ENCODE measurements at places on chromosomes 1 and 21. TPM values are rescaled to one million over a fixed set of nuclear protein-coding genes. Genes with fewer than 3 reads are reported as not detected.

The HFM1 gene
- total RNA-seq = 8.1 TPM

DNA sequence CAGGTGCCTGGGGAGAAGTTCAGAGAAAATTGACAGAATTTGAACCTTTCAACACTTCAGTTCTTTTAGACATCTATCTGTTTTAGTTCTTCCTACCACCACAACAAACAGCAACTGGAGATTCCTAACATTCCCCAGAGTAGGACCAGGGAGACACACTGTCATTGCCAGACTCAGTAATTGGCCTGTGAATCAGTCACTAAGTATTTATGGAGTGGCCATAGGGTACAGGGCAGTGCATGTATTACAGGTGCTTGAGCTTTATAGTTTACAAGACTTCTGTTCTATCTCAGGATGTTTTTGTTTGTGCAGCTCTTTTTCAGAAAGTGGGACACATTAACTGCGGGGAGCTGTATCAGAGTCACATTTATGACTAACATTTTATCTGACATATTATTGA, 1.7 kb downstream of the CDC14A start:
- H3K4me1 ChIP-seq = peaks cover 29% of the 10 kb centered on the region
- DNase-seq = no peak
- no peaks in the 10 kb centered on the region for H3K36me3 ChIP-seq

DNA sequence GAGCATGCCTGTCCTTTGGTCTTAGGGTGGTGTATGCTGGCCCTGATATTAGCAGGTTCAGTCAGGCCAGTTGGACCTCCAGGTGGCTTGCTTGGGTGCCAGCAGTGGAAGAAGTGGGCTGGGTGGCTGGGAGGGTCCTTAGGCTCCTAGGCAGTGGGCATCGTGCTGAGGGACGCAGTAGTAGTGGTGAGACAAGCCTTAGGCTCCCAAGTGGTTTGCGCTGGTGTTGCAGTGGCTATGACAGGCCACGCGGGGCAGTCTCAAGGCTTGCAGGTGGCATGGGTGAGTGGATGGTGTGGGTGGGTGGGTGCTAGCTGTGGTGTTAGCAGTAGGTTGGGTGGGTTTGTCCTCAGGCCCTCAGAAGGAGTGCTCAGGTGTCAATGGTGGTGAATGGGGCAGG, 162.3 kb downstream of the FMN2 start:
- no peak for DNase-seq
- H3K27me3 ChIP-seq = no peaks in the 10 kb centered on the region
- no peaks in the 10 kb centered on the region for H3K36me3 ChIP-seq
- no peaks in the 10 kb centered on the region for H3K4me1 ChIP-seq

GRCh38 chr1:93143136-93143535, 37.1 kb downstream of the TMED5 start:
- no peaks in the 10 kb centered on the region for H3K27me3 ChIP-seq
- no peaks in the 10 kb centered on the region for H3K4me1 ChIP-seq
- H3K4me3 ChIP-seq = no peak overlapping the region

The MYCL gene
- 3.1 TPM for total RNA-seq

DNA sequence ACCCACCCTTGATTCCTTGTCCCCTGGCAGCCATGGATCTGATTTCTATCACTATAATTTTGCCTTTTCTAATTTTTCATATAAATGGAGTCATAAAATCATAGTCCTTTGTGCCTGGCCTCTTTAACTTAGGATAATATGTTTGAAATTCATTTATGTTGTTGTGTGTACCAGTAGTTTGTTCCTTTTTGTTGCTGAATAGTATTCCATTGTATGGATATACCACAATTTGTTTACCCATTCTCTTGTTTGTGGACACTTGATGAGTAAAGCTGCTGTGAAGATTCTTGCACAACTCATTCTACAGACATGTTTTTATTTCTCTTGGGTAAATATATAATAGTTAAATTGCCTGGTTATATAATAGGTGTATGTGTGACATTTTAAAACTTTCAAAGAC, 22.7 kb upstream of the GJA8 start:
- no peak for DNase-seq
- H3K4me3 ChIP-seq = no peak overlapping the region
- no peaks in the 10 kb centered on the region for H3K36me3 ChIP-seq
- no peaks in the 10 kb centered on the region for H3K27me3 ChIP-seq
- no peak overlapping the region for H3K27ac ChIP-seq
- no peaks in the 10 kb centered on the region for H3K4me1 ChIP-seq

DNA sequence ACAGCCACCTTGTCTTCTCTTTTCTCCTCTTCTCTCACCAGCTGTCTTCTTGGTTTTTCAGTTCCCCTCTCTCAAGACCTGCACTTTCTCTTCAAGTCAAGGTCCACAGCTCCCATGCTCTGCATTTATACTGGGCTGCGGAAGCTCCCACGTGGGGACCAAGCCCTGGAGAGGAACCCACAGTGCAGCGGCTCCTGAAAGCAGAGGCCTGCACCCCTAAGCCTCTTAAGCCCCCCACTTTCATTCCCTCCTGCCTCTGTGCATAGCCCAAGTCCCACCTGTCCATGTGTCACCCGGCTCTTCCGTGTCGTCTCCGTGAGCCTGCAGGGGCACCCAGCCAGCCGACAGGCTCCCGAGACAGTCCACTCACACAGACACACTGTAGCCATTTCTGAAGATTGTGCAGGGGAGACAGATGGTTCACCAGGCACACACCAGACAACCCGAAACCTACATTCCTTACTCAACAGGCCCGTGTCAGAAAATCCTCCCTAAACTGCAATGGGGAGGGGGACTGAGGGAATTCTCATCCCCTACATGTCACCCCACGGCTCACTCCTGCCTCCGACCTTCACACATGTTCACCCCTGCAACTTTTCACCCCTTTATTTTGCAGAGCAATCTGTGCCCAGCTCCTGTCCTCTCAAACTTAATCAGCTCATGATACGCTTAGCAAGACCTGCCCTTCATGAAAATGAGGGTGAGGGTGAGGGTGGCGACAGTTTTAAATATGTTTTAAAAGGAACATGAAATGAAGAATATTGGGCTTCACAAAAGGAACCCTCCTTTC, 6.3 kb downstream of the MX2 start:
- peak overlapping the region; percentile 30 for H3K27ac ChIP-seq
- DNase-seq = no peak
- H3K4me1 ChIP-seq = peaks cover 14% of the 10 kb centered on the region
- no peaks in the 10 kb centered on the region for H3K27me3 ChIP-seq

The DENND2C gene
- total RNA-seq = 3.8 TPM

The PLA2G2D gene
- not detected for total RNA-seq

DNA sequence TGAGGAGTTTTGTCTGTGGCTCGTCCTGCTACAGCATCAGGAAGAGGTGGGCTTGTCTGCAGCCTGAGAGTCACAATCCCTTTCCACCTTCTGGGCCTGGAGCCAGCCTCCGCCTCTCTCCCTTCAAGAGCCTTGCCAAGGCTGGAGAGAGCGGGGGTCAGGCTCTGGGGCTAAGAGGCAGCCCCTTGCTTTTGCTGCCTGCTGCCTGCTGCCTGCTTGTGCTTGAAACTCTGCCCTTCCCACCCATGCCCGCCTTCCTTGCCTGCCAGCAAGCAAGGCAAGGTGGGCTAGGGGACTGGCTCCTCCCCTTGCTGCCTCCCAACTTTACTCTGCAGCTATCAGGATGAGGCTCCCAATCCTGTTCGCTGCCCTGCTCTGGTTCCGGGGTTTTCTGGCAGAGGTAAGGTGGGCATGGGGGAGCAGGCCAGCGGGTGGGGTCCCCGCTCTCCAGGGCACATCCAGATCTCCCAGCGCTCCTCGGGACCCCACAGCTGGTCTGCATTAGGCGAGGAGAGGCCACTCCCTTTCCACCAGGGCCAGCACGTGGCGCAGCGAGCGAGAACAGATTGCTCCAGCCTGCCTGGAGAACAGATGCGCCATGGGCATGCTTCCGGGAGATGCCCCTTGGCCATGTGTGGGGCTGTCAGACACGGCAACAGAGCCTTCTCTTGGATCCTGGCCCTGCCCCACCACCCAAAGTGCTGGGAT, 7.5 kb upstream of the PTPN7 start:
- peaks cover 3% of the 10 kb centered on the region for H3K4me1 ChIP-seq
- H3K27ac ChIP-seq = peak overlapping the region; percentile 32
- no peak overlapping the region for H3K4me3 ChIP-seq
- H3K27me3 ChIP-seq = no peaks in the 10 kb centered on the region
- peak; percentile 74 for DNase-seq

- no peaks in the 10 kb centered on the region for H3K36me3 ChIP-seq
- H3K27me3 ChIP-seq = no peaks in the 10 kb centered on the region
- H3K4me3 ChIP-seq = no peak overlapping the region
- no peak overlapping the region for H3K27ac ChIP-seq
Measured at GRCh38 chr1:112320058-112320457, 76.0 kb upstream of the CTTNBP2NL start.

- H3K4me1 ChIP-seq = peaks cover 32% of the 10 kb centered on the region
- no peaks in the 10 kb centered on the region for H3K27me3 ChIP-seq
- H3K4me3 ChIP-seq = no peak overlapping the region
- H3K36me3 ChIP-seq = no peaks in the 10 kb centered on the region
Measured at GRCh38 chr1:243267914-243268653, 12.2 kb downstream of the SDCCAG8 start.

DNA sequence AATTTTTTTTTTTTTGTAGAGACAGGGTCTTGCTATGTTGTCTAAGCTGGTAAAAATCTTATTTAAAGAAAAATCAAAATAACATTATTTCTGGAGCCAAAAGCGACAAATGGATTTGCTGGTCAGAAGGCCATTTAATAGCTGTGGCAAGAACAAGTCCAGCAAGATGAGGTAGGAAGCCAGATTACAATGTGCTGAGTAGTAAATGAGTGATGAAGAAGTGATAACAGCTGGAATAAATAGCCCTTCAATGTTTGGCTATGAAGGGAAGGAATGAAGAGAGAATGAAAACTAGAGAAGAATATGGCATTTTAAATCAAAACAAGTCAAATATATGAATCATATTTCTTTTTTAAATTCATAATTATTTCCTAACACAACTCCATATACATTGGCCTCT, 34.5 kb downstream of the SYDE2 start:
- no peaks in the 10 kb centered on the region for H3K4me1 ChIP-seq
- no peaks in the 10 kb centered on the region for H3K36me3 ChIP-seq
- no peaks in the 10 kb centered on the region for H3K27me3 ChIP-seq
- no peak overlapping the region for H3K4me3 ChIP-seq
- DNase-seq = no peak
- H3K27ac ChIP-seq = no peak overlapping the region

The CHRM3 gene
- 3.0 TPM for total RNA-seq

DNA sequence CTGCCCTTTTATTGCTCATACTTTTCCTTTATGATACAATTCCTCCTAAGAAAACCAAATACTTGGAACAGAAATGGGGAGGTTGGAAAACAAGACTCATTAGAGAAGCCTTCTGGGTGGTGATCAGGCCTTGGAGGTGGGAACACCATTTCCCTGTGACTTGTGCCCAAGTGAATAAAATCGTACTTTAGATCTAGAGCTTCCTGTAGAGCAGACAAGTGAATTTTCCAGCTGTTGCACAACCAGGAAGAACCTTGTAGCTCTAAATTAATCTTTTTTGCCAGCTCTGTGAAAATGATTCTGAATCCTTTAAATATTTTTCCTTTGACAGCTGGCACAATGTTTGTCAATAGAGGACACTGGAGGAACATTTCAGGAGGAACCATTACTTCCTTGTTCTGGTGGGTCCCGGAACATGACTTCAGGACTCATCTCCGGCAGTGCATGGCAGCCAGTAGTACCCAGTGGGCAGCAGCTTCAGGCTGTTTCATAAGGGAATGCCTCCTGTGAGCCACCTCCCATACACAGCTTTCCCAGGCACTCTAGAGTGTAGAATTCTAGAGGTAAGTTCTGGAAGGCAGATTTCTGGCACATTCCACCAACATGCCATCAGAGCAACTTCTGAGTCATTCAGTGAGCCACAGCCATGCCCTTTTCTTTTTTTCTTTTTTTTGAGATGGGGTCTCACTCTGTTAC, 5.5 kb upstream of the SNAPIN start:
- no peak overlapping the region for H3K4me3 ChIP-seq
- H3K4me1 ChIP-seq = peaks cover 31% of the 10 kb centered on the region
- DNase-seq = peak; percentile 46
- H3K27ac ChIP-seq = peak overlapping the region; percentile 51

- no peak for DNase-seq
- peaks cover 56% of the 10 kb centered on the region for H3K4me1 ChIP-seq
- H3K27ac ChIP-seq = no peak overlapping the region
- no peak overlapping the region for H3K4me3 ChIP-seq
Measured at GRCh38 chr1:25704267-25704691, 87.7 kb downstream of the MAN1C1 start.

The WNT2B gene
- total RNA-seq = 1.5 TPM

GRCh38 chr1:11839727-11840705, 7.6 kb downstream of the NPPA start:
- no peak overlapping the region for H3K4me3 ChIP-seq
- no peaks in the 10 kb centered on the region for H3K4me1 ChIP-seq
- no peaks in the 10 kb centered on the region for H3K27me3 ChIP-seq
- no peak for DNase-seq
- H3K27ac ChIP-seq = no peak overlapping the region

DNA sequence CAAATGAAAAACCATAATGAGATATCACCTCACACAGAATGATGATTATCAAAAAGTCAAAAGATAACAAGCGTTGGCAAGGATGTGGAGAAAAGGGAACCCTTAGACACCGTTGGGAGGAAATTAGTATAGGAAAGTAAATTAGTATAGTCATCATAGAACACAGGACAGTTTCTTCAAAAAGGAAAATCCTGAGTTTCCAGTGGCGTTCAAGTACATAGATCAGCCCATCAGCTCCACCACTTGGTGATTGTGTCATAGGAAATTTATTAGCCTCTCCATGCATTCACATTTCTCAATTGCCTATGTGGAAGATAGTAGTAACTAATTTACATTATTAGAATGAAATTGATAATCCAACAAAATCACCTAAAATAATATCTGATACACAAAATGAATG, 20.8 kb upstream of the GBP2 start:
- H3K27me3 ChIP-seq = no peaks in the 10 kb centered on the region
- no peak overlapping the region for H3K27ac ChIP-seq
- no peaks in the 10 kb centered on the region for H3K36me3 ChIP-seq
- H3K4me3 ChIP-seq = no peak overlapping the region
- no peaks in the 10 kb centered on the region for H3K4me1 ChIP-seq

DNA sequence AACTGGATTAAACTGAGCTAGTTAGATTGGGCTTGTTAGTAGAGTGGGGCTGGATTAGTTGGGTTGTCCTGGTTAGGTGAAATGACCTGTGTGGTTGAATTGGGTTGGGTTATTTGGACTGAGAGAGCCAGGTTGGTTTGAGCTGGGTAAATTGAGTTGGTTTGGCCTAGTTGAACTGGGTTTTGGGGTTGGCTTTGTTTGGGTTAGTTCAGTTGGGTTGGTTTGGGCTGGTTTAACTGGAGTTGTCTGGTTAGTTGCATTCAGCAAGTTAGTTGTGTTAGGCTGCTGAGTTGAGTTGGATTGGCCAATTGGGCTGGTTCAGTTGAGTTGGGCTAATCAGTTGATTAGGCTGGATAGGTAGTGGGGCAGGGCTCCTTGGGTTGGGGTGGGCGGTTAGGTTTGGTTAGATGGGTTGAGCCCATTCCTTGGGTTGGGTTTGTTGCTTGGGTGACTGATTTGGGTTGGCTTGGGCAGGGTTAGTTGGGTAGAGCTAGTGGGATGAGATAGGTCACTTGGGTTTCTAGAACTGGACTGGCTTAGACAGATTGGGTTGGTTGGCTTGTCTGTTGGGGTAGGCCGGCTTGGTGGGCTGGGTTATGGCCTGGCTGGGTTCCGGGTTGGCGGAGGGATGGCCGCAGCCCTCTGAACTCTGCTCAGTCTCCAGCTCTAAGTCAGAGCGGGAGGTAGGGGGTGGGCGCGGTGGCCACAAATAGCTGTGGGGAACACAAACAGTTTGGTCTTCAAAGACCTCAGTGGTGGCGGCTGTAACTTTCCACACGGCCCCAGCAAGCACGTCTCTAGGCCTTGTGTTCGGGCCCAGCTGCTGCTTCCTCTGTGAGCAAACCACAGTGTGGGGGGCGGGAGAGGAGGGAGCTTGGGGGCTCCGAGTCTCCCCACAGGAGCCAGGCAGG, 67.2 kb upstream of the RUNX3 start:
- H3K36me3 ChIP-seq = no peaks in the 10 kb centered on the region
- H3K4me1 ChIP-seq = no peaks in the 10 kb centered on the region
- H3K27me3 ChIP-seq = no peaks in the 10 kb centered on the region
- no peak overlapping the region for H3K27ac ChIP-seq
- peak; percentile 7 for DNase-seq

The RPTN gene
- not detected for total RNA-seq
